ENCODE measurements at places on chromosomes 1 and 21. TPM values are rescaled to one million over a fixed set of nuclear protein-coding genes. Genes with fewer than 3 reads are reported as not detected.

LRRC3 gene
- 0.34 TPM for total RNA-seq

CRNN gene
- 24.6 TPM for total RNA-seq

SESN2 gene
- 76.2 TPM for total RNA-seq

MAP1LC3C gene
- not detected for total RNA-seq

MX2 gene
- 0.34 TPM for total RNA-seq

PLA2G2D gene
- total RNA-seq, result not detected

Data from nasal cavity respiratory epithelium epithelial cell of viscerocranial mucosa (primary cell).